Tongue (tissue), 3 donors: ENCODE measurements at places on chromosomes 7 and 10. TPM values are rescaled to one million over a fixed set of nuclear protein-coding genes. Genes with fewer than 3 reads are reported as not detected.

- DNase-seq: peak; percentile 79
Observed at GRCh38 chr7:101527844-101528667, 101.0 kb downstream of the MYL10 start.

- DNase-seq: no peak
Observed at GRCh38 chr7:78346827-78347226, 548.3 kb downstream of the PHTF2 start.

DNA sequence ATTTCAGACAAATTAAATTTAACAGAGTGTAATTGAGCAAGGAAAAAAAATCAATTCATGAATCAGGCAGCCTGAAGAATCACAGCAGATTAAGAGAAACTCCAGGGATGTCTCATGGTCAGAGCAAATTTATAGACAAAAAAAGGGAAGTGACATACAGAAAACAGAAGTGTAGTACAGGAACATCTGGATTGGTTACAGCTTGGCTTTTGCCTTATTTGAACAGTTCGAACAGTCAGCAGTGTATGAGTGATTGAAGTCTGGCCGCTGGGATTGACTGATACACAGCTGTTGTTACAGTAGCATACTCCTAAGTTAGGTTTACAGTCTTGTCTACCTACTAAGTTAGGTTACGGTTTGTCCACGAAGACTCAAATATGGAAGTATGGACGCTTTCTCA, 255.3 kb downstream of the HPSE2 start:
- no peak for DNase-seq

GRCh38 chr7:43590862-43591557, 8.1 kb downstream of the STK17A start:
- no peak for DNase-seq

- DNase-seq: no peak
Observed at GRCh38 chr10:63703740-63704345, 182.6 kb downstream of the REEP3 start.

- DNase-seq: peak; percentile 20
Observed at GRCh38 chr10:28219251-28219650, 83.6 kb downstream of the MPP7 start.

DNA sequence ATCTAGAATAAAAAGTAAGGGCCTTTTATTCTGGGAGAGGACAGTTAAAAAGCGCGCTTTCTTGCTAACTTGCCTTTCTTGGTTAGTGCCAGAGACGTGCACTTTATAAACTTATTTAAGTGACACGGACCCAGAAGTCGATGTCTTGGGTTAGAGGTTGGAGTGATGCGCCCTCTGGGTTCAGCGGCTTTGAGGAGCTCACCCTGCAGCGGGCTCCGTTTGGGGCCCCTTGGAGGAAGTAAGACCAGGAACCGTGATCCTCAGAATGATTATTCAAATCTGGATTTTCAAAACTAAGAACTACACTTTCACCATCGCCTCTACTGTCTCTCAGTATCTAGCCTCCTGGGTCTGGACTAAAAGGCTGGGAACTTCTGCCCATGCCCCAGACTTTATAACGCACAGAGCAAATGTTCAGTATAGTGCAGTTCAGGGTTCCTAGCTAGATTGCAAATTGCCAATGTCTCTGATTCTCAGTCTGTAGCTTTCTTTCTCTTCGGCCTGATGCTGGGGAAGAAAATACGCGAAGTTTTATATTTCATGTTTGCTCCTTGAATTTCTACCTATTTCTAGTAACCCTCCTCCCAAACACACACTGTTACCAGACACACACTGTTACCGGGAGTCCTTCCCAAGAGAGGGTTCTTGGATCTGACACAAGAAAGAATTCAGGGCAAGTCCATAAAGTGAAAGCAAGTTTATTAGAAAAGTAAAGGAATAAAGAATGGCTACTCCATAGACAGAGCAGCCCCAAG, 18.6 kb upstream of the SMO start:
- peak; percentile 40 for DNase-seq

GRCh38 chr10:105509517-105509916, 868.4 kb downstream of the SORCS3 start:
- no peak for DNase-seq

DNA sequence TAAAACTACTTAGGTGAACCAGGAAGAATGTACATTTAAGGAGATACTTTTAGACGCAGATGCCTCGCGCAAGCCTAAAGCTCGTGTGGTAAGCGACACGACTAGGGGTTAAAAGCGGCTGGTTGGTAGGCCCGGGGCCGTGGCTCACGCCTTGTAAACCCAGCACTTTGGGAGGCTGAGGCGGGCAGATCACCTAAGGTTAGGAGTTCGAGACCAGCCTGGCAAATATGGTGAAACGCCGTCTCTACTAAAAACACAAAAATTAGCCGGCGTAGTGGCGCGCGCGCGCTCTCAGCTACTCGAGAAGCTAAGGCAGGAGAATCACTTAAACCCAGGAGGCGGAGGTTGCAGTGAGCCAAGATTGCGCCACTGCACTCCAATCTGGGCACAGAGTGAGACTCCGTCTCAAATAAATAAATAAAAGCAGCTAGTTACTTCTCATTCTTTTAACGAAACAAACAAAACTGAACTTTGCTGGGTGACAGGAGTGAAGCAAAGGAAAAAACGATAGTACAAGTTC, 879 bp downstream of the NUDT5 start:
- peak; percentile 26 for DNase-seq

DNA sequence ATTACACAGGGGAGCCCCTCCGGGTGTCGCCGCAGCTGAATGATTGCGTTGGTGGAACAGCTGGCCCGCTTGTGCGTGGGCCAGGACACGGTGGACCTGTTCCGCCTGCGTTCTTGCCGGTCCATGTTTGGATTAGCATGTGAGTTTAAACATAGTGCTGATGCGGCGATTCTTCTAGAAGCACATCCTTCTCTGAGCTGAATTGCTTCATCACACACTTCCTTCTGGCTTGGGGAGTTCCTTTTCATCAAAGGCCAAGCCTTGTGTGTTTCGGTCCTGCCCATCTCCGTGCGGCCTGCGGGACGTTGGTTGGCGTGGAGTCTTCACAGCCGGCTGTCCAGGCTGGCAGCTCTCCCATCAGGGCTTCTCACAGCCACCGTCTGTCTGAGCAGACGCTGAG, 45.5 kb upstream of the SLC29A4 start:
- DNase-seq: peak; percentile 65

DNA sequence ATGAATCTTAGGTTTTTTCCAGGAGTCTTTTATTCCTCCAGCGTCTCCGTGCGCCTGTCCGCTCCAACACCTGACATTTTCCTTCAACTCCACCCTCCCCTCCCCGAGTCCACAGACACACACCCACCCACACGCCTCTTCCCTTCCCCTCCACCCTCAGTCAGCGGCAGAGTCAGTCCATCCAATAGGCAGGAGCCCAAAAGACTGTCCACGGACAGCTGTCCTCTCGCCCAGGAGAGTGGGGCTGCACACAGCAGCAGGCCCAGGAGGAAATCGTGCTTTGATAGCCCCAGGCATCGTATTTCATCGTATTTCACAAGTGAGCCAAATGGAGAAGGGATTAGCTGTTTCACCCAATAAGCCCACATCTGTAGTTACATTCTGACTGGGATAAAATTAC, 285.1 kb downstream of the ZEB1 start:
- DNase-seq: peak; percentile 93

DNA sequence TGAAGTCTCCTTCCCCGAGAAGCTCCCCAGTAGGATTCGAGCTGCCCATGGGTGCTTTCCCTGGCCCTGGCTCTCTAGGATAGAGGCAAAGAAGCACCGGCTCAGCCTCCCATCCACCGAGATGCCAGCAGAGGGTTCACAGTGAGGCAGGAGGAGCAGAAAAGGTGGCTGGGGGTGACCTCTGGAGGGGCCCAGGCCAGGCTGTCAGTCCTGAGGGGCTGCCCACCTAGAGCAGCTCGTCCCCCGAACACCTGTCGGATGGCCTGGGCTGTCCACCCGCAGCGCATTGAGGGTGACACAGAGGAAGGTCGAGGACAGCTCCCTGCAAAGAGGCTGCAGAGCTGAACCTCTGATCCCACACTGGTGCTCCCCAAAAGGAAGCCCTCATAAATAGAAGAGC, 167.2 kb upstream of the PPP2R2D start:
- no peak for DNase-seq

GRCh38 chr7:46626691-46627310, 705.7 kb upstream of the IGFBP3 start:
- DNase-seq: peak; percentile 87

DNA sequence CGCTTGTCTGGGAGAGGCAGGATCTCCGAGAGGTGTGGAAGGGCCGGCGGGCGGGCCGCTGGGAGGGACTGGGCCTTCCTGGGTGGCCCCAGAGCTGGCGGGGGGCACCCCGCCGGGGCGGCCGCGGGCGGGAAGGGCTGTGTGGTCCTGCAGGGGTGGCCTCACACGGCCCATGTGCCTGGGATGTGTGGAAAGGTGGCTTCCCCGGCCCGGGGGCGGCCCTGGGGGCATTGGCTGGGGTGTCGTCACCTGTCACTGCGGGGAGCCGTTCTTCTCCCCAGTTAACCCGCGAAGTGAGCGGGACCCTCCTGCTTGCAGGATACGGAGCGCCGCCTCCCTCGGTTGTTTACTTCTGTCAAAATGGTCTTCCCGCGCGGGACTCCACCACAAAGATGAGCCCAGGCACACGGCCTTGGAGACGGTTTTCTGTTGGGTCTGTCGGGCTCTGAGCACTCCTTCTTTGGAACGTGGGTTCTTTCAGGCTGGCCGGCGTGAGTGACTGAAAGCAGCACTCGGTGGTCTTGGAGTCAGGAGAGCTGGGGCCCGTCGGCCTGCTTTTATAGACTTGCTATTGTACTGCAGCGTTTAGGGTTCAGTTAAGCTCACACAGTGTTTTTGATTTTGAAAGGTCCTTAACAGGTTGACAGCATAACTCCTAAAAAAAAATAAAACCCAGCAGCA, 700 bp downstream of the SMC3 start:
- DNase-seq: peak; percentile 63

DNA sequence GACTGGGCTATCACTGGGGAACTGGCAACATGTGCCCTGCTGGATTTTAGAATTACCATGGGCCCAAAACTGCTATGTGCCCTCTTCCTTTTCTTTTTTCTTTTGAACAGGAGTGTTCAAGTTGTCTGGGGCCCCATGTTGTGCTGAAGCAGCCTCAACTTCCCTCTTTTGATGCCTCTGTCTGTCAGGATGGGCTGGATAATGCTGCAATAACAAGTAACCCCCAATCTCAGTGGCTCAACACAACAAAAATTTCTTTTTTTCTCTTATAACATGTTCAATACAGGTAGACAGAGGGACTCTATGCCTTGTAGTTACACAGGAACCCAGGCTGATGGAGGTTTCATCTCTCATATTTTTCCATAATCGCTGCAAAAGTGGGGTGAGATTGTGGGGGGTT, 8.2 kb upstream of the PCBD1 start:
- no peak for DNase-seq

DNA sequence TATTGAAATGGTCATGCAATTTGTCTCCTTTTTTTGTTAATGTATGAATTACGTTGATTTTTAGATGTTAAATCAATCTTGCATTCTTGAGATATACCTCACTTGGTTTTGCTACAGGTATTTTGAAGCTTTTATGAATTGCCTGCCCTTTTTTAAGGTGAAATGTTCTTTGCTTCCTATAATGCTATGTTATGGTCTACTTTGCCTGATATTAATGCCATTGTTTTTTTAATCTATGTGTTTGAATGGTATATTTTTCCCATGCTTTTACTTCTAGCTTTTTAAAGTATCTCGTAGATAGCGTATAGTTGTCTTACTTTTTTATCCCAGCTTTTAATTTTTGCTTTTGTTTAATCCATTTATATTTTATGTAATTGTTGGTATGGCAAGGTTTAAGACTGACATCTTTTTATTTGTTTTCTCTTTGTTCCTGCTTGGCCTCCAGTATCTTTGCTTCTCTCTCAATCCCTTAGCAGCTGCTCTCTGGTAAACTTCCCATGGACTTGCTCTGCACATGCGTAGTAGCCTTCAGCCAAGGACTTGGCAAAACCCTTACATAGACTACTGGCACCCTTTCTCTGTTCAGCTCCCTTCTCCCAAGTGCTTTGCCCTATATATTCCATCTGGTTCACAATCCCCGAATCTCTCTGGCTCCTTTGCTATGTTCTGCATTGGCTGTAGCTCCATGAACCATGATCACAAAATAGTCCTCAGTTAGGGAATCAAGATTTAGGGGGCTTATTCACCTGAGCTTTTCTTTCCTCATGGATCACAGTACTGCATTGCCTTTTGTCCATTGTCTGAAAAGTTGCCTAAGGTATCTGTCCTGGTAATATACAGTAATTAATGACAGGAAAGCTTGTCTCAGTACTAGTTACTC, 8.4 kb downstream of the TRIM24 start:
- peak; percentile 71 for DNase-seq

The CDHR1 gene
- 1.3 TPM for total RNA-seq

The FRAT1 gene
- 1.6 TPM for total RNA-seq

The C1QL3 gene
- total RNA-seq: not detected

The KEL gene
- total RNA-seq: 1.6 TPM

The OR13A1 gene
- total RNA-seq: not detected
